Activated CD4-positive, alpha-beta T cell treated with anti-CD3 and anti-CD28 coated beads, Interleukin-2, amount 10 ng/mL, durations not matched to agents 24 days and 14 days (primary cell): ENCODE measurements at places on chromosomes 11 and 22. TPM values are rescaled to one million over a fixed set of nuclear protein-coding genes. Genes with fewer than 3 reads are reported as not detected.

The TIMP3 gene
- total RNA-seq: not detected in 2 replicates

The TMPRSS5 gene
- total RNA-seq: 1.2 and 2.6 TPM in 2 replicates

The LRP4 gene
- 0.12 and 0.31 TPM in 2 replicates for total RNA-seq

The TCN2 gene
- 0.35 and 0.45 TPM in 2 replicates for total RNA-seq

The PTS gene
- 33.1 and 34.4 TPM in 2 replicates for total RNA-seq

The DYNC2H1 gene
- 0.30 and 0.64 TPM in 2 replicates for total RNA-seq

The SORL1 gene
- 28.4 and 30.3 TPM in 2 replicates for total RNA-seq

The IFITM1 gene
- total RNA-seq: 241 and 256 TPM in 2 replicates

GRCh38 chr11:79422866-79423265 lies 18.0 kb downstream of the TENM4 start:
- no peak for DNase-seq
- H3K4me3 ChIP-seq: no peak overlapping the region
- H3K27me3 ChIP-seq: no peaks in the 10 kb centered on the region
- H3K36me3 ChIP-seq: no peaks in the 10 kb centered on the region
- no peaks in the 10 kb centered on the region for H3K4me1 ChIP-seq

GRCh38 chr11:72703267-72704008 lies 29.2 kb upstream of the PDE2A start:
- peaks cover 57% of the 10 kb centered on the region for H3K36me3 ChIP-seq
- DNase-seq: no peak
- H3K4me1 ChIP-seq: no peaks in the 10 kb centered on the region
- no peak overlapping the region for H3K4me3 ChIP-seq
- no peaks in the 10 kb centered on the region for H3K27me3 ChIP-seq

DNA sequence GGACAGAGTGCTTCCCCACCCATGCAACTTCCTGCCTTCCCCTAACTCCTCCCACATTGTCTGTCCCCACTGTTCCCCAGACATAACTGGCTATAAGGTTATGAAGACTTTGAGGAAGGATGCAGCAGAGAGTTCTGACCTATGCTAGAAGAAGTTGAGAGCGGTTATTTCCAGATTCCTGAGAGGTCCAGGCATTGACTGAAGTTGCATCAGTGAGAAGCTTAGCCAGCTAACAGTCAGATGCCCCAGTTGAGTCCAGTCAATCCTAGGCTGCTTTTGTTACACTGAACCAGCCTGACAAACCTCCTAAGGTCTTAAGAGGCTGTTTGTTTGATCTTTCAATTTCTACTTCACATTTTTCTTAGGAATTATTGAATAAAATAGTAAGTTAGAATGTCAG lies 937.9 kb upstream of the CCDC90B start:
- H3K36me3 ChIP-seq: no peaks in the 10 kb centered on the region
- no peaks in the 10 kb centered on the region for H3K4me1 ChIP-seq
- no peak overlapping the region for H3K4me3 ChIP-seq
- no peaks in the 10 kb centered on the region for H3K27me3 ChIP-seq

DNA sequence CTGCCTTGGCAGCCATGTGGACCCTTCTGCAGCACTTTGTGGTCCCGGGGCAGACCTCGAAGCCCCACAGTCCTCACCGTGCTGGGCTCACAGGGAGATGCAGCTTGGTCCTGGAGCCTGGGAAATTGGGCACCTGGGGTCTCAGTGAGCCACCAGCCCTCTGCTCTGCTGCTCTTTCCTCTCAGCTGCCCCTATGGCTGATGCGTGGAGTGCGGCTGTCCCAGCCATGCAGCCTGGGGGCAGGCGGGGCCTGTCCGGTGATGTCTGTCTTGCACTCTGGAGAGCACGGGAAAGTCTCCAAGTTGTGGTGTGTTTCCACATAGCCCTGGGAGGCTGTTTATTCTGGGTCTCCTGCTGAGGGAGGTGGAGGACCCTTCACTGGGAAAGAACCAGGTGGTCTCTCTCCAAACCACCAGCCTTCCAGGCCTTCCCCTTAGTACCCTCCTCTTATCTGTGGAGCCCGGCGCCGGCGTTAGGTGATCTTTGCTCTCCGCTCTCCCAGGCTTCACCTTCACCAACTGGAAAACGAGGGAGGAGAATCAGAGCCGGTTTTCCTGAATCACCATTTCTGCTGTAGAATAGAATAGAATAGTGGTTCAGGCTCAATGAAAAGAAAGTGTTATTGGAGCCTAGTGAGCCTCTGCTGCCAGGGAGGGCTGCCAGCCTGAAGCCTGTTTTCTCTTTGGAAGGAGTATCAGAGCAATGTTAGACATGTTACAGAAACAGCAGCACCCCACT lies 41.2 kb upstream of the GRAMD4 start:
- H3K27me3 ChIP-seq: no peaks in the 10 kb centered on the region
- peak overlapping the region; percentile 60 for H3K27ac ChIP-seq
- peaks cover 4% of the 10 kb centered on the region for H3K36me3 ChIP-seq
- DNase-seq: no peak
- H3K4me3 ChIP-seq: peak overlapping the region; percentile 97
- H3K4me1 ChIP-seq: peaks cover 49% of the 10 kb centered on the region

DNA sequence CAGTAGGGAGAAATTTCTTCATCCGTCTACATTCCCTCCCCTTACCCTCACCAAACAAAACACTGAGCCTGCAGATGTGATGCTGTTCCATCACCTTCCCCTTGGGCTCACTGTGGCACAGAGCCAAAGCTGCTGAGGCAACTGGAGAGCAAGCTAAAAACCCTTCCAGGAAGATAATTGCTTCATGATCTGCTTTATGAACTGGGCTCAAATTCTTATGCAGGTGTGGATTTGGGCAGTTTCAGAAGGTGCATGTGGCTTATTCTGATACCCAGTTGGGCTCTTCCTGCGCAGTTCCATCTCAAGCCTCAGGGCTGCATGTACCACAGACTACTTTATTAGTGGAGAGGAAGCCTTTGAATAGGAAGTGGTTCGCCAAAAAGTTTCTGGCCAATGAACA lies 58.3 kb downstream of the AAMDC start:
- H3K36me3 ChIP-seq: peaks cover 20% of the 10 kb centered on the region
- no peak for DNase-seq
- H3K4me3 ChIP-seq: no peak overlapping the region
- no peaks in the 10 kb centered on the region for H3K27me3 ChIP-seq

GRCh38 chr11:69035946-69036340 lies 12.8 kb upstream of the TPCN2 start:
- H3K36me3 ChIP-seq: no peaks in the 10 kb centered on the region
- H3K27me3 ChIP-seq: peaks cover 3% of the 10 kb centered on the region
- DNase-seq: no peak
- H3K4me1 ChIP-seq: peaks cover 6% of the 10 kb centered on the region

GRCh38 chr11:117839936-117840813 lies 15.6 kb upstream of the FXYD2 start:
- no peaks in the 10 kb centered on the region for H3K36me3 ChIP-seq
- peak overlapping the region; percentile 28 for H3K27ac ChIP-seq
- no peak overlapping the region for H3K4me3 ChIP-seq
- no peaks in the 10 kb centered on the region for H3K4me1 ChIP-seq
- no peak for DNase-seq

- no peak for DNase-seq
- H3K27me3 ChIP-seq: no peaks in the 10 kb centered on the region
- H3K4me3 ChIP-seq: no peak overlapping the region
These were observed 1104.4 kb upstream of the CCDC90B start for GRCh38 chr11:84390441-84391078.

GRCh38 chr11:126404367-126404766 lies 48.9 kb downstream of the ST3GAL4 start:
- DNase-seq: no peak
- H3K27me3 ChIP-seq: no peaks in the 10 kb centered on the region
- H3K27ac ChIP-seq: no peak overlapping the region
- no peaks in the 10 kb centered on the region for H3K4me1 ChIP-seq

DNA sequence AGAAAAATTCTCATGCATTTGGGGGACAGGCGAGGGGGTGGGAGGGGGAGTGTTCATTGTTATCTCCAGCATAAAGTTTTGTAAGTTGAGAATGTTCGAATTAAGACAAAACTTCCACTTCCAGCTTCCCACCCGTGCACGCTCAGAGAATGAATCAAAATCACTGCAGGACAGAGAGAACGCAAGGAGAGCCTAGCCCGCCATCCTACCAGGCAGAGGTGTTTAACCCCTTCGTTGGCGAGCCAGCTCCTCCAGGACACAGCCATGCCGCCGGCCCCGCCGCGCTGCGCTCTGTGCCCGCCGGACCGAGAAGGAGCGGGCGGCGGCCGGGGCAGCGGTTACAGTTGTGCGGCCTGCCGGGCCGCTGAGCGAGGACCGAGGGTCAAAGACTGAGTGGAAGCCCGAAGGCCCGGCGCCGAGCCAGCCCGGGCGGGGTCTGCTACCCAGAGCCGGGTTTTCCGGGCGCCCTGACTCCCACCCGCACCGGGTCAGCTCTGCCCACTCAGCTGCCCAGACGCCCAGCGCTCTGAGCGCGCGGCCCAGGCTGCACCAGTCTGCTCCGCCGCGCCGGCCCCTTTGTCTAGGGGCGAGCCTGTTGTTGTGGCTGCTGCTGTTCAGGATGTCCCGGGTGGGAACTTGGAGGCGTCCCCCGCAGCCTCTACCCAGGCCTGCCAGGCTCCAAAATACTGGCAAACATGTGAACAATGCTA lies at the start of gene NOX4:
Gene NOX4, minus strand, starts transcription at position 395 of the 710 bp plus-strand sequence. Its CDS starts 129 bp downstream, at position 266.
- H3K27ac ChIP-seq: no peak within 1 kb of the TSS
- H3K27me3 ChIP-seq: peaks cover 26% of the 10 kb centered on the region
- no peak within 1 kb of the TSS for H3K4me3 ChIP-seq

GRCh38 chr11:8340296-8340695 lies 76.6 kb upstream of the LMO1 start:
- peaks cover 2% of the 10 kb centered on the region for H3K4me1 ChIP-seq
- no peak overlapping the region for H3K4me3 ChIP-seq
- no peaks in the 10 kb centered on the region for H3K27me3 ChIP-seq
- H3K36me3 ChIP-seq: no peaks in the 10 kb centered on the region

DNA sequence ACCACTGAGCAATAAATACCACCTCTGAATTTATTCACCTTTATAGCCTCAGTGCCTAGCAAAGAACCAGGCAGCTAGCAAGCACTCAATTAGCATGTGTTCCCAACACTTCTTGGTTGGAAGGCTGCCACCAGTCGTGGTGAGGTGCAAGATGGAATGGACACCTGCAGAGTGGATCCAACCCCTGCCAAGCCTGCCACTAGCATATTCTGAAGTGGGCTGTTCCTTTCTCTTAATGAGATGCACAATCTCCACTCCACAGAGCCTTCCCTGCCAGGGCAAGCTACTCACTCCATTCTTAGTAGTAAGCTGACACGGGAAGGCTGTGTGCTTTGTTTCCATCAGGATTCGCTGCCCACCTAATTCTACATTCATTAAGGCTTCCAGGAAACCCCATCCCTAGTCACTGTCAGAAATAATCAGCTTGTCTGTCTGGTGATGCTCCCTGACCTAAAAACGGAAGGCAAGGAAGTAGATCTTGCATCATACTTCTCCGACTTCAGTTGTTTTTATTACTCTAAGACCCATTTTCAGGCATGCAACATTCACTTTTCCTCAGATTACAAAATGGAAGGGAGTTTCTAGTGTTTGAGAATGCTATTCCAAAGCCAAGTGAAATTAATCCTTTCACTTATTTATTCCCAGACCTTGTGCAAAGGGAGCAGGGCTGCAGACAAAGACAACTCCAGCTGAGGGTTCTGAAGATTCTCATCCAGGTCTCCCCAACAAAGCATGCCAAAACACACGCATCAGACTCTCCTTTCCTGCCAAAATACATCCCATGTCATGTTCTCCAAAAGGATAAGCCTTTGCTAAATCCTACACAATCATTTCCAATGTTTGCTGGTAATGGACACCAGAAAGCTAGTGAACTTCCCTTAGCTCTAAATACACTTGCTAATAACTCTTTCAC lies 128.0 kb downstream of the TENM4 start:
- H3K36me3 ChIP-seq: no peaks in the 10 kb centered on the region
- H3K27ac ChIP-seq: no peak overlapping the region
- no peaks in the 10 kb centered on the region for H3K27me3 ChIP-seq
- no peaks in the 10 kb centered on the region for H3K4me1 ChIP-seq
- no peak for DNase-seq

- H3K36me3 ChIP-seq: no peaks in the 10 kb centered on the region
- H3K4me3 ChIP-seq: no peak overlapping the region
- no peak for DNase-seq
- peaks cover 8% of the 10 kb centered on the region for H3K27me3 ChIP-seq
- H3K4me1 ChIP-seq: no peaks in the 10 kb centered on the region
- no peak overlapping the region for H3K27ac ChIP-seq
These were observed 76.0 kb downstream of the FDX1 start for GRCh38 chr11:110505528-110506284.

DNA sequence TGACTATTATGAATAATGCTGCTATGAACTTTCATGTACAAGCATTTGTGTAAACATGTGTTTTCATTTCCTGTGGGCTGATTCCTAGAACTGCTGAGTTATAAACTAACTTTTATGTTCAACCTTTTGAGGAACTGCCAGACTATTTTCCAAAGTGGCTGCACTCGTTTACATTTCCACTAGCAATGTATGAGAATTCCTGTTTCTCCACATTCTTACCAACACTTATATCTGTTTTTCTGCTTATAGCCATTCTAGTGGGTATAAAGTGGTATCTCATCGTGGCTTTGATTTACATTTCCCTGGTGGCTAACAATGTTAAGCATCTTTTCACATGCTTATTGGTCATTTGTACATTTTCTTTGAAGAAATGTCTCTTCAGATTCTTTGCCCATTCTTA lies 35.2 kb upstream of the SCUBE2 start:
- H3K27ac ChIP-seq: peak overlapping the region; percentile 7
- DNase-seq: no peak
- peak overlapping the region; percentile 18 for H3K4me3 ChIP-seq
- H3K36me3 ChIP-seq: peaks cover 2% of the 10 kb centered on the region
- peaks cover 19% of the 10 kb centered on the region for H3K4me1 ChIP-seq
